NCI-H748 treated with DMSO at 0.1 percent for 48 hours (cell line): ENCODE measurements at places on chromosomes 1 and 21.

DNA sequence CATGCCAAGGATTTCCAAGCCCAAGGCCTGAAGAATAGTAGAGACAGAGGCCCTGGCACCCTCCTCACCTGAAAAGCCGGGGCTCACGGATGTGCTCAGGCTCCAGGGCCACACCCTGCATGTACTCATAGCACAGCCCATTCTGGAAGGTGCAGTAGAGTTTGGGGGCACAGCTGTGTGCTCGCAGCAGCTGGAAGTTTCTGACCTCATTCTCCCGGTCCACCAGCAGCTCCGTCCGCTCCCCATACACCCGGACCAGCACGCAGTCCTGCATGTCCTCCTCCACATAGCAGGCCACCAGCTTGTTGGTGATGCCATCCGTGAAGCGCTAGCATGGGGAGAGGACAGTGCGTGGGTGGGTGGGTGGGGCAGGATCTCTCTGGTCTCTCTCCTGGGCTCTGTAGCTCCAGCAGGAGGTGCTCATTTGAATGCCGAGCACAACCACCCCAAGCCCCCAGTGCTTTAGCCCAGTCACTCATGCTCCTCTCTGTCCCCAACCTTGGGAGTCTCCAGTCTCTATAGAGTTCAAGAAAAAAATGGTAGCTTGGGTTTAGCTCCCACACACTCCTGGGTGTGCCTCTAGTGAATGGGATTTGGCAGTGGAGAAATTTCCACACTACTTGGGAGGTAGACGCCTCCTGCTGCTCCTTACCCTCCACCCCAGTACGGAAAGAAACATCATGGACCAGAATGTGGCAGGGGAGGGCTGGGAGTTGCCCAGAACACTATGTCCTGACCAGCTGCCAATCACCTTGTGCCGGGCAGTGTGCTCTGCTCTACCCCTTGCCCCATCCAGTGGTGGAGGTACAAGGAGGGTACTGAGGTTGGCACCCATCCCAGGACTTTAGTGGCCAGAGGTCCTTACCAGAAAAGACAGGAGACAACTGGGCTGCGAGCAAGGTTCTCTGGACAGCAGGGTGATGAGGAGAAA, 1.9 kb downstream of the ETNK2 start:
- no peak for DNase-seq

GRCh38 chr1:177181631-177182291, 11.0 kb downstream of the BRINP2 start:
- DNase-seq, result peak; percentile 75

DNA sequence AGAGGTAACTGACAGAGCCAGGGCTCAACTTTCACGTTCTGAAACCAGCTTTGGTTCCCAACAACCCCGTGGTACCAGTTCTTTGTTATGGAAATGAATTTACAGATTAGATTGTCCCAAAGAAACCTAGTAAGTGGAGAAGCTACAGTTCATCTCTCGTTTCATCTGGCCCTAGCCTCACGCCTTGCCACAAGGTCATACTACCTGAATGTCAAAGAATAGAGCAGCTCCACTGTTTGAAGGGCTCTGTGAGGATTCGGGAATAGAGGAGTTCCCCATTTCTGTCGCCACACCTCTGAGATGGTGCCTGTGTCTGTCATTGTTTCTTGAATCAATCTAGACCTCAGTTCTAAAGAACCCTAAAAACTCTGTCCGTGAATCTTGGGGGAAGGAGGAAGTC, 15.0 kb upstream of the CDC42 start:
- no peak for DNase-seq

DNA sequence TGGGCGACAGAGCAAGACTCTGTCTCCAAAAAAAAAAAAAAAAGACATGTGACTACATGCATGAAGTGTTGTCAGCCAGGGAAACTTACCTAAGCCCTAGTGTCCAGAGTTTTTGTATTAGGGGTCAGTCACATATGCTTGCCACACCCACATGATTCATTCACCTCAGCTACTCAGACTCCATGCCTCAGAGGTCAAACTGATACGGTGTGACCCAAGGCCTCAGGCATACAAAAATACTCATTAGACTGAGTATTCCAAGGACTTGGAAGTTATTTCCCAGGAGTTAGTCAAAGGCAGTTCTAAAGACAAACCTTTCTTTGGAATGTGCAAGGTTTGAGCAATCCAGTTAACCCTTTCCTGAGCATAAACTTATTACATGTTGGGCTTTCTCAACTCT, 6.3 kb upstream of the TRIM33 start:
- DNase-seq, result no peak

GRCh38 chr1:46062651-46063319, 69.6 kb downstream of the PIK3R3 start:
- no peak for DNase-seq

DNA sequence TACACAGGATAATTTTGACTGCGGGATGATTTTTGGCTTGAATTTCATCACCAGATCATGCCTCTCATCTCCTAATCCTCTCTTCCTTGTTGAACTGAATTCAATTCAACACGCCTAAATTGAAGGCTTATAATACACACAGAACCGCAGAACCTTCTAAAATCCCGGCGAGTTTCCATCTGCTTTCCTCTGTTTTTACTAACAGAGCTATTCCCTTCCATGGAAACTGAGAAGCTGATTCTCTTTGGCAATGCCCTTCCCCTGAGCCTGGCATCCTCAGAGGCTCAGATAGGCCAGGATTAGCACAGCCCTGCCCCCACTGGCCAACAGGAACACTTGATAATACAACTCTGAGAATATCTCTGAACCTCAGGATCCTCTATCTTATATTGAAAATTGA, 130.2 kb downstream of the CAPN8 start:
- DNase-seq, result no peak

- no peak for DNase-seq
Observed at GRCh38 chr1:162629651-162630050, 2.6 kb upstream of the DDR2 start.

DNA sequence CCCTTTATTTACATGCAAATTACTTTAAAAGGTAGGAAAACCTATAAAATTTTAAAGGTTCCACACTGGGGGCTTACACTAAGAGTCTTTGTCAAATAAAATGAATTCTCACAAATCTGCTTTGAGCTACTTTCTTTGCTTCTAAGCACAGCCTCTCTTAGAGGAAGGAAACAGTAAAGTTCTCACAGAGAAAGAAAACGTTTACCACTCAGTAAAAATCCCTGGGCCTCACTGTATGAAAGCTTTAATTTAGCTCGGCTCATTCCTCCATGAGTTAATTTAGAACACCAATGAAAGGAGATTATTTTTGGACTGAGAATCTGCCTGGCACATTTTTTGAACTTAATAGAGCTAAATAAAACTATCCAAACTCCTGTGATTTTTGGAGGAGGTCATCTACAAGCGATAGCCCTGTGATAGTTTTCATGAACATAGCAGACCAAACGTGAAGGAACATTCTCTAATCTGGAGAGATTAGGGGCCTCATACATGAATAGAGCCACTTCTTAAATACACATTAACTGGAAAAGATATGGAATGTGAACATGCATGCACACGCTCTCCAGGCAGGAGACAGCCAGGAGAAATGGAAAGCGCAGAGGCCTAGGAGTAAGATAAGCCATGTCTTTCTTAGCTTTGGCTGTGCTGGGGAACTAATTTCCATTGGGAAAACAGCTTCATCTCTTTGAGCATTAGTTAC, 32.8 kb downstream of the PRRX1 start:
- no peak for DNase-seq
